ELF-1 (cell line): ENCODE measurements at places on chromosomes 1 and 21.

GRCh38 chr21:14099570-14099969, 111.2 kb downstream of the LIPI start:
- DNase-seq: no peak

DNA sequence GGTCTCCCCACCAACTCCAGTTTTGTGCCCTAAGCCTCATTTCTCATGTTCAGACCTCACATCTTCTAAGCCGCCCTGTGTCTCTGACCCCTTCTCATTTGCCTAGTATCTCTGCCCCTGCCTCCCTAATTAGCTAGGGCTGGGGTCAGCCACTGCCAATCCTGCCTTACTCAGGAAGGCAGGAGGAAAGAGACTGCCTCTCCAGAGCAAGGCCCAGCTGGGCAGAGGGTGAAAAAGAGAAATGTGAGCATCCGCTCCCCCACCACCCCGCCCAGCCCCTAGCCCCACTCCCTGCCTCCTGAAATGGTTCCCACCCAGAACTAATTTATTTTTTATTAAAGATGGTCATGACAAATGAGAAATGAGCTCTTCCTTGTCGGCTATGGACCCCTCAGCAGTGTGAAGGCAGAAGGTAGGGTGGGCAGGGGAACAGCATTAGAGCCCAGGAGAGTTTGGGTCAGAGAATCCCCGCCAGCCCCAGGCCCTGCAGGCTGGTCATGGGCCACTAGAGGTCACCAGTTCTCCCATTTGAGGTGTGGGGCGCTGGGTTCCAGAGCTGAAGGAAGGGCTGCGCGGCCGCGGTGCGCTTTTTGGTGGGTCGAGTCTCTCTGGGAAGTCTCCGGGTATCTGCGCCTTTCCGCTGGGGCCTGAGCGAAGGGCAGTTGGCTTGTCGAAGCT, 11.5 kb downstream of the ADAMTSL4 start:
- DNase-seq: peak; percentile 96

DNA sequence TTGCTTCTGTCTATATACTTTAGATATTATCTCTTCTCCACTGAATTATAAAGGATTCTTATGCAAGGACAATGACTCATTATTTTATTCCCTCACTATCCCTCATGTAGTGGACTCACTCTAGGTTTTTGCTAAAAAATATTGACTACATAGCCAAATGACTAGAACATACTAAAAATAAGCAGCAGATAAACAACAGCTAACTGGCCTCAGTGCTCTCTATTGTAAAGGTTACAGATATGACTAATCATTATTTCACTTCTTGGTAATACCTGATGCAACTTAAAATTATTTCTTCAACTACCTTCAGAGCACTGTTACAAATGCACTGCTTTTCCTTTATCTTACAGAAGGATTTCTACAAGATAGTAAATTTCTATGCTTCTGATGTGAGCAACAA, 147.6 kb upstream of the DEPDC1 start:
- no peak for DNase-seq

- peak; percentile 57 for DNase-seq
Observed at GRCh38 chr1:245991266-245991665, 515.8 kb downstream of the SMYD3 start.

GRCh38 chr1:36134505-36135329, 9.7 kb upstream of the COL8A2 start:
- DNase-seq: peak; percentile 91

DNA sequence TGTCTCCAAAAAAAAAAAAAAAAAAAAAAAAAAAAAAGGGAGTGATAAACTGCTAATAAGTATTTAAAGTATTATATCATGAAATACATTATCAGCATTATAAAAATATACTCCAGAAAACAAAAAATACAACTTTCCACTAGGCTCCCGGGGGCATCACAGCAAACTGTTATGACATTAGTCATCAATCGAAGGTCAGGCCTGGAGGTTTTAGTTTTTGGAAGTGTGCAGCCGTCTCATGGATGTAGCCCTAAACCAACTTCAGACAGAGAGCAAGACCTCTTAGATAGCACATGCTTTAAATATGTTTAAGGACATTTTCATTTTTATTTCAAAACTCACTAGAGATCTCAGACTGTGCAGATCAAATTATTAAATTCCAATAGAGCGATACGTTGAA, 106.3 kb downstream of the RERE start:
- no peak for DNase-seq

- no peak for DNase-seq
Observed at GRCh38 chr21:42031241-42031640, 21.1 kb upstream of the ZBTB21 start.
